ENCODE measurements at places on chromosomes 7 and 10.

DNA sequence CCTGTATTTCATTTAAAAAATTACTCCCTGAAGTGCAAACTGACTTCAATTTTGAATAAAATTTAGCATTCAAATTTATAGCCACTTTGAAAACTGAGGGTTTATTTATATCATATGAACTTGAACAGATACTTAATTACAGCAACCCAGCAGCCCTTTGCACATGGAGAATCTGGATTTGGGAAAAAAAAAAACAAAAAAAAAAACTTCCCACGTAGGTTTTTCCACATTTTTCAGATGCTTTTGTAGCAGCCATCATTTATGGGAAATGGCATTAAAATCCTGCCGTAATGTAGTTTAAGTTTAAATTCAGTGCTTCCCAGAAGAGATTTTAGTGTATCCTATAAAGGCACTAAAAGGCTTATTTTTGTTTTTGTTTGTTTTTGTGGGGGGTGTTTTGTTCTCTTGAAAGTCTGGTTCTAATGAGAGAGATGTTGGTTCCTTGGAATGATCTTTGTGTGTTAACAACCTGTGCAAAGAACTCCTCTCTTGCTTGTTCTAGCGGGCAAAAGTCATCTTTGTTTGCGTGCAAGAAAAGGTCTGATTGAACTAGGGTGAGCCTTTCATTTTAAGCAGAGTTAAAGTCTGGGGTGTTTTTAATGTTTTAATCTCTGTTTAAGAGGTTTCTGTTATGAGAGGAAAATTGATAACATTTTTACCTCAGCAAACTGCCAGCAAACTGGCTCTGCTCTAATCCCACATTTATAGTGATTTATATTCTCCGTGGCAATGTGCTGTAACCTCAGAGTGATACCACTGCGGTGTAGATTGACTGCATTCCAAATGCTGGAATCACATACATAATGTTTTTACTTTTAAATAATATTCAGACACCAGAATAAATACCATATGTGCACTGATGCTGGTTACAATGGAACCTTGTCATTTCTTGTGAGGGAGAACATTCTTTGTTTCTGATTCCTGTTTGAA lies 105.5 kb downstream of the WNT2 start:
- no peak for DNase-seq

DNA sequence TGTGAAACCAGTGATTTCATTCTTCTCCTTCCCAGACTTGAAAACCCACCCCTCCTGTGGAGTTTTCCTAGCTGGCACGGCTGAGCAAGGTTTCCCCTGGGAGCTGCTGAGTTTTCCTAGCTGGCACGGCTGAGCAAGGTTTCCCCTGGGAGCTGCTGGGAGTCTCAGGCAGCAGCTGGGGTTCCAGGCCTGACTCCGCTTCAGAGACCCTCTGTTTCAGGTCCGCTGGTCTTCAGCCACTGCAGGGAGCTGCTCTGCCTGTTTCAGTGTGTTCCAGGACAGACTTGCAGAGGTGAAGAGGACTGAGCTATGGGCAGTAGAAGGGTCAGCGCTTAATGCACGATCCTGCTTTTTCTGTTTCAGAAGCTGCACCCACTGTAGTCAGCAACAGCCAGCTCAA lies 104.9 kb downstream of the XRCC2 start:
- no peak for DNase-seq

- DNase-seq = no peak
Observed at GRCh38 chr7:130973637-130974036, 239.6 kb upstream of the KLF14 start.

GRCh38 chr7:135428011-135428410 lies 81.9 kb downstream of the CNOT4 start:
- no peak for DNase-seq

DNA sequence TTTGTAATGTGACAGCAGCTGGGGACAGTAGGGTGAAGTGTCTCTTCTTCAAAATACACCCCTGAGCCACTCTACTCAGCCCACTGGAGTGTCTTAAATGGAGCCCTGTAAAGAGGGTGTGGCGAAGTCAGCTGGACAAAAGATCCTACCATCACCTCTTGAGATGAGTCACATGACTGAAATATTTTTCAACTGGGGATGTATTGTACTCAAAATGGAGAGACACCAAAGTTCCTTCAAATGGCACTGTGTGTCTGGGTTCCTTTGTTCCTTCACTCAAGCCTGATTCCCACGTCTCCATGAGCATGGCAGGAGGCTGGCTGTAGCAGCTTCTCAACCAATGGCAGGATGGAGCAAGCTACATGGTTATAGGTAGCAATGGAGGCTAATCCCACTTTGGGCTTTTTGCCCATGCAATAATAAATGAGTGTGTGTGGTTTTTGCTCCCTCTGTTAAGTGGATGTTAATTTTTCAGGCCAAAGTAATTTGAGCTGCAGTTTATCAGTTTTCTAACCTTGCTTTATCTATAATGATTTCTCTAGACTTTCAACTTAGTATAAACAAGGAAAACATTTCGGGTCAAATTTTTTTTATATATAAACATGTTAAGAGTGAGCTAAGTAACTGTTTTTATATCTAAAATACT lies 68.2 kb downstream of the CLEC2L start:
- DNase-seq = no peak

- DNase-seq = no peak
Observed at GRCh38 chr7:93307943-93308342, 75.8 kb downstream of the VPS50 start.

- DNase-seq = no peak
Observed at GRCh38 chr10:122078326-122078725, 89.4 kb downstream of the TACC2 start.

- no peak for DNase-seq
Observed at GRCh38 chr10:33630761-33631160, 296.3 kb upstream of the NRP1 start.

DNA sequence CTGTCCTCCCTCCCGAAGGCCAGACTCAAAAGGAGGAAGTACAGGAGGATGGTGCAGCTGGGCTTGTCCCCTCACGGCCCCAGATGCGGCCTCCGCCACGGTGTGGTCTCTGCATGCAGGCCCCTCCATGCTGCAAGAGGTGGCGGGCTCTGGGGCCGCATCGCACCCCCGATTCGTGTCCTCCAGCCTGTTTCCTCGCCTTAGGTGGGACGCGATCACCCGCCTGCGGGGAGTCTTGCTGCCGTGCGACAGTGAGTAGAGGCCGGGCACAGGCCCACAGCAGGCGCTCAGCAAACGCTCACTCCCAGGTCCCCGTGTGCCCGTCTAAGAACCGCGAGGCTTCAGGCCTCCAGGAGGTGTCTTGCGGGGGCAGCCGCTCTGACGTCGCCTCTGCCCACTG lies 13.9 kb upstream of the FAM20C start:
- DNase-seq = no peak

GRCh38 chr10:44387853-44388251 lies 3.0 kb upstream of the CXCL12 start:
- no peak for DNase-seq

- no peak for DNase-seq
Observed at GRCh38 chr10:34575882-34576281, 239.2 kb downstream of the PARD3 start.

Data from GM10248 (cell line).